ENCODE measurements at places on chromosomes 1 and 21. TPM values are rescaled to one million over a fixed set of nuclear protein-coding genes. Genes with fewer than 3 reads are reported as not detected.

Gene NFASC
- total RNA-seq = 32.7 TPM

Gene STUM
- not detected for total RNA-seq

Gene UMODL1
- total RNA-seq = 0.14 TPM

Gene TRAF3IP3
- total RNA-seq = 0.28 TPM

Gene EFNA4
- total RNA-seq = 4.0 TPM

Gene YBX1
- total RNA-seq = 905 TPM

Gene CHIA
- not detected for total RNA-seq

All from smooth muscle cell of bladder (primary cell).